ENCODE measurements at places on chromosomes 12 and 14.
A peak's percentile ranks its signal among the peaks of the same experiment; 100 is the strongest.

DNA sequence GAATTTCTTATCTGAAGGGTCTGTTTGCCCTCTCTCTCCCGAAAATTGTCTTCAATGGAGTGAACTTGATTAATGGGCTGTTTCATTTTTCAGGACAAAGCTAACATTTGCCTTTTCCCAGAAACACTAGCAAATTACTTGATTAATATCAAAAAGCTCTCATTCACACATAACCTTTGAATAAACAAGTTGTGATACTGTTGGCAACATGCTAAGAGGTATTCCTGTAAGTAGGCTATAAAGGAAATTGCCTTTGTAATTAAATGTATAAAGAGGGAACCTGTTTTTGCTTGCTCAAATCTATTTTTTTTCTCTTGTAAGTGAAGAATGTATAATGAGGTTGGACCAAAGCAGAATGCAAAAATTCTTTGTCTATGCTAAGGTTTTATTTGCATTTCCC lies 457.2 kb downstream of the TMTC2 start:
- no peak for DNase-seq

GRCh38 chr14:101118746-101119591 lies 215.4 kb upstream of the RTL1 start:
- no peak for DNase-seq

GRCh38 chr12:49825971-49826421 lies 2.2 kb downstream of the NCKAP5L start:
- DNase-seq = no peak

- DNase-seq = no peak
These were observed 30.3 kb downstream of the CCDC59 start for GRCh38 chr12:82327861-82328260.

DNA sequence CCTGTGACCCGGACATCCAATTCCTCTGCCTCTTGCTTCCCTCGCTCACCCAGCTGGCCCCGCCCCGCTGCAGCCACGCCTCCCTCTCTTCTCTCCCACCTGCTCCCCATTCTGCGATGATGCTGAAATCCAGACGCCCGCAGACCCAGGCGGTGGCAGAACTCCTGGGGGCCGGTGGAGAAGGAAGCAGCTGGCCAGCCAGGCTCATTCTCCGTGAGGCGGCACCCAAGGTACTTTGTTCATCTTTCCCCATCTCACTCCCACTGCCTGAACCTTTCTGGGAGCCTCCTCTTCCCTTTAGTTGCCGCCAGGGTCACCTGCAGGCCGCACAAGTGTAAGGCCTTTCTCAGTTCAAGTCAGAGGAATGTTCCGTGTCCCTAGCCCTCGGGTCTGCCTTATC lies 35.7 kb downstream of the FOXN4 start:
- no peak for DNase-seq

DNA sequence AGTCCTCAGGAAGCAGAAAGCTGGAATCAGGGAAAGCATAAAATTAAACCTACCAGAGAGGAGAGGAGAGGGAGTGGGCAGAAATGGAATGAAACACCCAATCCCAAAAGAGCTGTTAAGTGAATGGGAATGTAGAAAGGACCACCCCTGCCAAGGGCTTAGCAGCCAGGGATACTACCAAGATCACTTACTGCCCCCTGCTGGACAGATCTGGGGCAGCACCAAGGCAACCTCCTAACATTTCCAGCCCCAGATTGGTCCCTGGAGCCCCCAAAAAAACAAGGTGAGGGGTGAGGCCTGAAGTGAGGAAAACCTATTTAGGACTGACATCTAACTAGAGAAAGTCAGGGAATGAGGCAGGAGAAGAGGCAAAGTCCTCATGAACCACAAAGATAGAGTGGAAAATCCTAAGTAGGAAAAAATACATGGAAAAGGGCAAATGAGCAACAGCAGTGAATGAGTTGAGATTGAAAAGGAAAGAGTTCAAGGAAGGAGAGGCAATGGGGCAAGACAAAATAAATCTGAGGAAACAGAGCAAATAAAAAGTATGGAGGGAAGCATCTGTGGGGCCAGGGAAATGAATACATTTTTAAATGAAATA lies 11.2 kb upstream of the FKBP11 start:
- peak; percentile 89 for DNase-seq

DNA sequence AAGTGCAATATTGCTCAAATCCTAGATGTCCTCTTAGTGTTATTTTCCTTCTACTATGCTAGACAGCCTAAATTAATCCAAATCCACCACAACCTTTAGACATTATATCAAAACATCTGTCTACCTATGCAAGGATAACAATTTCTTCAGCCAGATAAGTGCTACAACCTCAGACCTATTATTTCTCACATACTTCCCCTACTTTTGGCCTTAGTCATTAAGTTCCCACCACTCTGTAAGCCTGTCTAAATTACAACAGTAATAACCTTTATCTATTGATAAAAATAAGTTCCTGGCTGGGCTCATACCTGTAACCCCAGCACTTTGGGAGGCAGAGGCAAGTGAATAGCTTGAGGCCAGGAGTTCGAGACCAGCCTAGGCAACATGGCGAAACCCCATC lies 74.0 kb downstream of the KIF21A start:
- no peak for DNase-seq

DNA sequence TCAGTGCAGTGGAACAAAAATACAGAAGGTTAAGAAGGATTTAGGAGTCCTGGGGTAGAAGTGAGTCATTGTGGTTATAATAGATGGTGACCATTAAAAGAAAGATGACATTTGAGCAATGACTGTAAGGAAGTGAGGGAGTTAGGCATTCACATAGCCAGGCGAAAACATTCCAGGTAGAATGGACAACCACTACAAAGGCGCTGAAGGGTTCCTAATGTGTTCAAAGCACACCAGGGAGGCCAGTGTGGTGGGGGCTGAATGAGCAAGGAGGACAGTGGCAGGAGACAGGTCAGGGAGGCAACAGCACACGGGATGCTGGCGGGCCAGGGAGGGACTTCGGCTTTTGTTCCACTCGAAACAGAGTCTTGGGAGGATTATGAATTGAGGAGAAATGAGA lies 129.9 kb downstream of the NPAS3 start:
- no peak for DNase-seq

- DNase-seq = no peak
These were observed 49.0 kb downstream of the TBC1D15 start for GRCh38 chr12:71888521-71888920.

DNA sequence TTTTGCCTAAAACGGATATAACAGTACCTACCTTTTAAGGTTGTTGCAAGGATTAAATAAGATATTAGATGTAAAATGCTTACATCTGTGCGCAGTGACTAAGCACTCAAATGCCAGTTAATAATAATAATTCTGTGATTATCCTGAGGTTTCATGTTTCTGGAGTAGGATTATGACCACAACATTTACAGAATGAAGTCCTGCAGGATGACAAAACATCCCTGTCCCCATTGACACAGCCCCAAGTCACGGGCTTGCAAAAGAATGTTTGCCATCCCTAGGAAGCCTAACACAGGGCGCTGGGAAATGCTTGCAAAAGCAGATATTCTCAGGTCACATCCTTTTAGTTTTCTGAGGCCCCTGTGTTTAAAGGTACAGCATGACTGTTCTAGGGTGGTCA lies 20.1 kb downstream of the SUSD6 start:
- DNase-seq = no peak

DNA sequence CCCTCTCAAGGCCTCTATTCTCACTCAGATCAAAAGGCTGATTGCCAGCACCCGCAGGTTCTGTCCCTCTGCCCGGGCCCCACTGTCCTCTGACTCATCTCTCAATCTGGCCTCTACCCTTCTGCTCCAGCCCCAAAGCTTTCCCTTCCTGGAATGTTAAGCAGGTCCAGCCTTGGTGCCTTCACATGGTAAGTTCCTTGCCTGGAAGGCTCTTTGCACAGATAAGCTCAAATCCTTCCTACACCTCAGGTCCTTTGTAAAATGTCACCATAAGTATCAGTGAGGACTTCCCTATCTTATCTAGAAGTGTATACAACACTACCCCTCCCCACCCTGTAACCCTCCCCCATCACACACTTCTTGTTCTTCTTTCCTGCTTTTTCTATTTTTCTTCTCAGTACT lies 22.2 kb downstream of the LPCAT3 start:
- DNase-seq = no peak

- DNase-seq = no peak
These were observed 256.7 kb upstream of the PLEKHG7 start for GRCh38 chr12:92446083-92446460.

- DNase-seq = no peak
These were observed 300.7 kb upstream of the TBX3 start for GRCh38 chr12:114984634-114985061.

DNA sequence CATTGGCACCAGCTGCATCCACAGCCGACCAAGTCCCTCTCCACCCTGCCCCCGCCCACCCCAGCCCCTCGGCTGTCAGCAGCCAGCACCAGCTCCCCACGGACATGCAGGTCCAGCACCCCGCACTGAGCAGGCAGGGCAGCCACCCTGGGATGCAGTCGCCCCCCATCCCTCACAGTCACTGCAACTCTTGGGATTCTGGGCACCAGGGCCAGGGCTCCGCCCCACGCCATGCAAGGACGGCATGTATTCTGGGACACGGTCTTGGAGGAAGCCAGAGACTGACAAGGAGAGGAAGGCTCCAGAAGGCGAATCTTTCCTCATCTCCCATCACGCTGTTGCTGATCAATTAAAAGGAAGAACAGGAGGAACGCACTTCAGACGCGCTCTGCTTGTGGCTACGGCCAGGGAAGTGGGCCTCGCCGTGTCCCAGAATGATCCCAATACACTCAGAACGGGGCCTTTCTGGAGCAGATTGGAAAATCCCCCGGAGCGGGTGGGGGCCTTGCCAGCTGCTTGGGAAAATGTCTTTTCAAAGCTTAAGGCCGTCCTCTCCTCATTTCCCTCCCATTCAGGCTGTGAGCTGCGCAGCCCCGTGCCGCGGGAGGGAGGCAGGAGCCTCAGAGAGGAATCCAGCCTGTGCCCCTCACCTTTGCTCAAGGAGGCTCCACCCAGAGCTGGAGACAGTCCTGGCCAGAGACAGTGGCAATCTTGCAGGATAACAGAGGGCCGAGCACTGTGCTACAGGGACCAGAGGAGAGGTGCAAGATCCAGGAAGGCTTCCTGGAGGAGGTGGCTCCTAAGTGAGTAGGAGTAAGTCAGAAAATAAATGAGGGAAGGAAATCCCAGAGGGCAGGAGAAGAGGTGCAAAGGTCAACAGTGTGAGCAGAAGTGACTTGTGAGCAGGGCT lies 54.1 kb upstream of the DIO3 start:
- DNase-seq = no peak

GRCh38 chr14:101361044-101361443 lies 200.3 kb upstream of the DIO3 start:
- DNase-seq = no peak

DNA sequence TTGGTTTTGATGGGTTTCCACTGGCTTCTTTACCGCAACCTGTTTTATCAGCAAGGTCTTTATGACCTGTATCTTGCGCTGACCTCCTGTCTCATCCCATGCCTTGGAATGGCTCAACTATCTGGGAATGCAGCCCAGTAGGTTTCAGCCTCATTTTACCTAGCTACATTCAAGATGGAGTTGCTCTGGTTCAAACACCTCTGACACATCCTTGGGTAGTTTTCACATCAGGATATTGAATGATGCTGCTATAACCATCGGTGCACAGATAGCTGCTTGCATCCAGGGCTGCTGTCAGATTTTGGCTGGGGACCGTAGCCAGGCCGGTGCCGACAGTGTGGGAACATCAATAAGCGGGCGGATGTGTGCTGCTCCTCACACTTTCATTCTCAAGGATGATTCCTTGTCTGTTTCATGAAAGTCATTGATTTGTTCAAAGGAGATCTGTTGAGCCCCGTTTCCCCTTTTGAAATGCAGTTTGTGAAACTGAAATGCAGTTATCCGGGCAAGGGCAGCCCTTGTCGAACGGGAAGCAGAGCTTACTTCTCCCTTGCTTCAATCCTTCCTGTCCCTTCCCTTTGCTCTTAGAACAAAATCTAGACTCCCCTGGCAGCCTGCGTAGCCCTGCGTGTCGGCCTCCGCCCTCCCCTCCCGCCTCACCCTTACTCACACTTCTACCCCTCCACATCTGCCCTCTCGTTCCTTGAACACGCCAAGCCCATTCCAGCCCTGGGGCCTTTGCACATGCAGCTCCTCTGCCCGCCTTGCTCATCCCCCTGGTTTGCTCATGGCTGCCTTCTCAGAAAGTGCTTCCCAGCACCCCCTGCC lies 49.2 kb upstream of the NCOR2 start:
- DNase-seq = no peak

- no peak for DNase-seq
These were observed 60.0 kb downstream of the PPP2R5C start for GRCh38 chr14:101821528-101821927.

- peak; percentile 48 for DNase-seq
These were observed 28.8 kb downstream of the HOXC4 start for GRCh38 chr12:54082397-54082892.

DNA sequence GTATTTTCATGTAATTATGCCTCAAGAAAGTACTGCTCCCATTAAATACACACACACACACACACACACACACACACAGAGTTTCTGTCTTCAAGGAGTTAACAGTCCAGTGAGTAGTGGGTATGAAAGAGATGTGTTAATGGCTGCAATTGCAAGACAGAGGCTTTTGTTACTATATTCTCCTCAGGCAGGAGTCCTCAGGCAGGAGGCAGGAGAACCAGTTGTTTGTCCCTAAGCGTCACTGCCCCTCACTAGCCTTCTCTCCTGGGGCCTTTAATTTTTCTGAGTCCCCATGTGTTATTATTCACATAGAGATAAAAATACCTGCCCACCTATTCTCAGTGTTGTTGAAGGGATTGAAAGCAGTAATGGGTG lies 31.2 kb downstream of the DAD1 start:
- no peak for DNase-seq

GRCh38 chr12:114186241-114187002 lies 219.5 kb downstream of the TBX5 start:
- DNase-seq = no peak

- DNase-seq = no peak
These were observed 183.9 kb downstream of the ETNK1 start for GRCh38 chr12:22808860-22809259.

GRCh38 chr12:59911516-59911915 lies 315.7 kb downstream of the SLC16A7 start:
- no peak for DNase-seq

GRCh38 chr14:83873669-83874068 lies 1656.3 kb upstream of the FLRT2 start:
- DNase-seq = no peak

Data from stimulated activated CD4-positive, alpha-beta T cell treated with anti-CD3 and anti-CD28 coated beads, Interleukin-15, amount 100 ng/mL, for 24 hours (primary cell).